Activated CD4-positive, alpha-beta T cell treated with anti-CD3 and anti-CD28 coated beads, Interleukin-2, amount 10 ng/mL, durations not matched to agents 24 days and 14 days (primary cell): ENCODE measurements at places on chromosomes 3 and 15.
A peak's percentile ranks its signal among the peaks of the same experiment; 100 is the strongest.

- no peak for DNase-seq
Measured at GRCh38 chr3:137588871-137589270, 175.2 kb upstream of the SOX14 start.

DNA sequence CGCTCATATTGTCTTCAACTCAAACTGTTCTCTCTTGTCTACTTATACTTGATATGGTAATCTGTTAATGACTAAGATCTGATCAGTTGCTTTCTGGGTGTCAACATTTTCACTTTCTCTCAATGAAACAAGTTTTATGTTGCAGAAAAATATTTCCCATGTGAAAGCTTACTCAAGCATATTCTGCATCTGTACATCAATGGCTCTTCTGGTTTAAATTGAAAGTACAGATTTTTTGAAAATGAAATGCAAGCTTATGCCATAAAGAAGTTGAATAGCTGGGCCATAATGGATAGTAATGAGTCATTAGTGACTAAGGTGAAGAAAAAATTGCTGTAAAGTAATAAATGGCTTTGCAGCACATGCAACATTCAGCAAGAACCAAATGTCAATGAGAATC, 140.7 kb downstream of the BCHE start:
- DNase-seq: no peak

GRCh38 chr15:61994216-61994615, 66.0 kb downstream of the VPS13C start:
- no peak for DNase-seq

- DNase-seq: no peak
Measured at GRCh38 chr15:34942363-34942762, 27.2 kb downstream of the AQR start.

GRCh38 chr3:166291186-166291955, 454.1 kb upstream of the BCHE start:
- no peak for DNase-seq

DNA sequence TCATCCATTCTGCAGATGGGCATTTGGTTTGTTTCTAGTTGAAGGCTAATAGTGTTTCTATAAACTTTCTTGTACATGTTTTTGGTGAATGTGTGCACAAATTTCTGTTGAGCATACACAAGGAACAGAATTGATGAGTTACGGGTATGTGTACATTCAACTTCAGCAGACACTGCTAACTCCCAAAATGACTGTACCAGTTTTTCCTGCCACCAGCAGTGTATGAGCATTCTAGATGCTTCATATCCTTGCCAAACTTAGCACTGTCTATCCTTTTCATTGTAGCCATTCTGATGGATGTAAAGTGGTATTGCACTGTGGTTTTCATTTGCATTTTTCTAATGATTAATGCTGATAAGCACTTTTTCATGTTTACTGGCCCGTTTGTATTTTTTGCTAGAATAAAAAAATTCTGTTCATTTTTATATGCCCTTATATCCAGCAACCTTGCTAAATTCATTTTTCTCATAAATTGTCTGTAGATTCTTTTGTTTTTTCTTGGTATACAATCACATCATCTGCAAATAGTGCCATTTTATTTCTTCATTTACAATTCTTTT, 110.2 kb downstream of the ATP1B3 start:
- peak; percentile 20 for DNase-seq

DNA sequence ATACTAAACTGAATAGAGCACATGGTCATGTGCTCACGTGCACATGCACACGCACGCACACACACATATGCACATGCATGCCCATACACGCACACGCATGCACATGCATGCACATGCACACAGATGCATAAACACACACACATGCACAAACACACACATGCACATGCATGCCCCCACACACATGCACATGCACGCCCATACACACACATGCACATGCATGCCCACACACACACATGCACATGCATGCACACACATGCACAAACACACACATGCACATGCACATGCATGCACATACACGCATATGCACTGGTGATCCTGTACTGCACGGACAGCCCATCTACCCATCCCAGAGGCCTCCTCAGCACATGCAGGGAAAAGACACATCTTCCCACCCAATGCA, 426.6 kb downstream of the OCA2 start:
- no peak for DNase-seq
